ENCODE measurements at places on chromosomes 2 and 18. TPM values are rescaled to one million over a fixed set of nuclear protein-coding genes. Genes with fewer than 3 reads are reported as not detected.

ARHGEF4 gene
- 50.6 TPM for total RNA-seq

DUSP2 gene
- 11.1 TPM for total RNA-seq

REEP1 gene
- 0.24 TPM for total RNA-seq

DYNAP gene
- not detected for total RNA-seq

RND3 gene
- total RNA-seq = 100.0 TPM

DHRS9 gene
- total RNA-seq = 0.72 TPM

All from tracheal epithelial cell (primary cell).